ENCODE measurements at places on chromosomes 1 and 21.

DNA sequence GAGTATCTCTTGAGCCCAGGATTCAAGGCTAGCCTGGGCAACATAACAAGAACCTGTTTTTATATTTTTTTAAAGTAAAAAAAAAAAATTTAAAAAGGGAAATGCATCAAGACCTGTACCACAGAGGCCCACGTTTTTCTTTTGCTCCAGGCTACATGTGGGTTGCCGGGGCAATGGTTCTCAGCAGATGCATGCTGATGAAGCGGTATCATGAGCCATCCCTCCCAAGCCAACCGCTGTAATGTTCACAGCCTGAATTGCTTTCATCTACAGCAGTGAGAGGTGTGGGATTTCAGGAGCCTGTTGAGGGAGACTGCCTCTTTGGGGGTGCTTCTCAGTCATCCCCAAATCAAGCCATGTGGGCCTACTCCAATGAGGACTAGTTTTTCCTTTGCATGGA, 60.5 kb downstream of the CD58 start:
- no peak for DNase-seq

DNA sequence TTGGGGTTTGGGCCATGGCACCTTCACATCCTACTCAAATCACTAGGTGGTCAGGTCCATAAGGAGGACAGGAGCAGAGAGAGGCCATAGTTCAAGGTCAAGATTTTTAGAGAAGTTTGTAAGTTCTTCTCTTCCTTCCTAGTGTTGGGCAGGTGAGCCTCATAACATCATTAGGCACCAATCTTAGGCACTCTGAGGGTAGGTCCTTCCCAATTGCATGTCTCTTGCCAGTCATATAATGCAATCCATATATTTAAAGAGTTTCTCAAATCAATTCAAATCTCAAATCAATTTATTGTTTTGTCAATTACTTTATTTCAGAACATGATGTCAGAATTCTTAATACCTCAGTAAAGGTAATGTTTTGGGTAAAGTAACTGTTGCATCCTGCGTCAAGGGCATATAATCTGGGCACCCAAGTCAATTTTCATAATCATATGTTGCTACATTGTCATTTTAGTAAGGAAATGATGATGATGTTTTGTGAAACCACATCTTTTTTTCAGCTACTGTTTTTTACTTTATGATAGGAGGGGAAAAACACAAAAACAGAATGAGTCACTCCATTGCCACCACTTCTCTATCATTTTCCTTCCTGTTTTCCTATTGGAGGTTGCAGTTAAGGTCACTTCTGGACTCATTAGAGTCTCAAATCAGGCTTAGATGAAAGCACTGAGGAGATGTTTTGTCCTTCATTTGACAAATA, 122.7 kb downstream of the UCHL5 start:
- DNase-seq: no peak

DNA sequence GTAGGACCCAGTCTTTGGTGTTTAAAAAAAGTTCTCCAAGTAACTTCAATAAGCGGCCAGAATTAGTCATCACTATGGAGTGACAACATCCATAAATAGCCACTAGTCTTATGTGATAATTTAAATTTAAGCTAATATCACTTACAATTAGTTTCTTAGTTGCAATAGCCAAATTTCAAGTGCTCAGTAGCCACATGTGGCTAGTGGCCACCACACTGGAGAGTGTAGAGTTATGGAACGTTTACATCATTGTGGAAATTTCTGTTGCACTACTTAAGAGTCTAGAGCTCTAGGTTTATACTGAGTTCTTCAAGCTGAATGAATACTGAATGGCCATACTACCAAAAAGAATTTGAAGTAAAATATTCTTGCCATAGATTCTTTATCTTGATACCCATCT, 121.1 kb downstream of the RUNX1 start:
- no peak for DNase-seq

GRCh38 chr1:66542811-66543767, 9.1 kb downstream of the SGIP1 start:
- no peak for DNase-seq

GRCh38 chr1:14869187-14869586, 270.7 kb downstream of the KAZN start:
- DNase-seq: no peak

- DNase-seq: no peak
Observed at GRCh38 chr1:244350027-244350426, 101.7 kb downstream of the ADSS2 start.

GRCh38 chr1:231571904-231572303, 43.4 kb downstream of the TSNAX start:
- DNase-seq: no peak
